ENCODE measurements at places on chromosomes 2 and 18.
A peak's percentile ranks its signal among the peaks of the same experiment; 100 is the strongest.

- no peak for DNase-seq
Observed at GRCh38 chr2:127097471-127097765, 9.5 kb downstream of the BIN1 start.

- DNase-seq = no peak
Observed at GRCh38 chr2:182649316-182649715, 66.7 kb upstream of the DNAJC10 start.

DNA sequence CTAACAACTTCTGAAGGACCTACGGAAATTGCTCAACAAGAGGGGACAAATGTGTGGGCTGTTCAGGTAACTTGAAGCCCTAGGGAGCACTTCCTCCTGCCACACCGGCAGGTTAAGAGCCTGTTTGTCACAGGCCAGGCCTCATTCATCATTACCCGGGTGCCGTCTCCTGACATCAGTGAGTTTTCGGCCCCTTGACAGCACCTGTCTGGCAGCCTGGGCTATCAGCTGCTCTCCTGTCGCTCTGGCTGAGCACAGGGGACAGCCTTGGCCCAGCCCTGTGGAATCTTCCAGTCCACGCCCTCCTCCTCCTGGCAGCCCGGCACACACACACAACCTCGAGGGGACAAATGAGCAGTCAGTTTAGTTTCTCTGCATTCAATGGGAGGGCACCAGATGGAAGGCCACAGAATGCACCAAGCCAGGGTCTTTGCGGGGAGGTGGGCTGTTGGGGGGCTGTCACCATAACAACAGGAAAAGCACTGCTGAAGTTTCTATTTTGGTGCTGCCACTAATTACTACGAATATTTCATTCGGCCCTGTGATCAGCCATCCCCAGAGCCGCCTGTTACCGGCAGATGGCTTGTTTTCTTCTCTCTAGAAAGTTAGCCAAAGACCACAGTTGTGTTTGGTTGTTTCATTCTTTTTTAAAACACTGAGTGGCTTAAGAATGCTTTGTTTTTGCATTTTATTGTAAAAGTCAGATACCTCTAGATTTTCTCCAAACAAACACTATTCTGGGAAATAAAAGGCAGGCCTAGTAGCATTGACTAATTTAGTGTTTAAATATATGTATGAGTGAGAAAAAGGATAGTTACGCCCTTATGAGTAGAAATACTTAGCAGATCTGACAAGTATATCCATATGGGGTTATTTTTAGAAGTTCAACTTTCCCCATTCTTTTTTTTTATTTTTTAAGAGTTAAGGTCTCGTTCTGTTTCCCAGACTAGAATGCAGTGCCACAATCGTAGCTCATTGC lies 189.9 kb upstream of the NDUFV2 start:
- DNase-seq = no peak

GRCh38 chr2:204069804-204070203 lies 133.2 kb downstream of the ICOS start:
- no peak for DNase-seq

DNA sequence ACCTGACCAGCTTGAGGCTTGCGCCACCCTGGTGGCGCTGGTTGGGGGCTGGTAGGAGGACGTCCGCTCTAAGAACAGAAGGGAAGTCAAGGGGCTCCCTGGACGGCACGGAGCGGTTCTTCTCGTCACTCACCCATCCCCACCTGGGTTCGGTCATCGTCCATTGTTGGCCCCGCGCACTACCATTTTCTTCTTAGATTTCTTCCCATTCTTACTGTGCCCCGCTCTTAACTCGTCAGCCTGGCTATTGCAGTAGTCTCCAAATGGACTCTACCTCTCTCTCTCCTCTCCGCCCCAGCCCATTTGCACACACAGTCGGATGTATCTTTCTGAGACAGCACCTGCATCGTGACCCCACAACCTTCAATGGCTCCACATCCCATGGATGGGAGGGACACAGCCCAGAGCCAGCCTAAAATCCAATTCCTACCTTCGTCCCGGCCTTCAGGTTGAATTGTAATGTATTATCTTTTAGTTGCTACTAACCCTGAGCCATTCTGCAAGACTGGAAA lies 814 bp upstream of the RAB1A start:
- no peak for DNase-seq

DNA sequence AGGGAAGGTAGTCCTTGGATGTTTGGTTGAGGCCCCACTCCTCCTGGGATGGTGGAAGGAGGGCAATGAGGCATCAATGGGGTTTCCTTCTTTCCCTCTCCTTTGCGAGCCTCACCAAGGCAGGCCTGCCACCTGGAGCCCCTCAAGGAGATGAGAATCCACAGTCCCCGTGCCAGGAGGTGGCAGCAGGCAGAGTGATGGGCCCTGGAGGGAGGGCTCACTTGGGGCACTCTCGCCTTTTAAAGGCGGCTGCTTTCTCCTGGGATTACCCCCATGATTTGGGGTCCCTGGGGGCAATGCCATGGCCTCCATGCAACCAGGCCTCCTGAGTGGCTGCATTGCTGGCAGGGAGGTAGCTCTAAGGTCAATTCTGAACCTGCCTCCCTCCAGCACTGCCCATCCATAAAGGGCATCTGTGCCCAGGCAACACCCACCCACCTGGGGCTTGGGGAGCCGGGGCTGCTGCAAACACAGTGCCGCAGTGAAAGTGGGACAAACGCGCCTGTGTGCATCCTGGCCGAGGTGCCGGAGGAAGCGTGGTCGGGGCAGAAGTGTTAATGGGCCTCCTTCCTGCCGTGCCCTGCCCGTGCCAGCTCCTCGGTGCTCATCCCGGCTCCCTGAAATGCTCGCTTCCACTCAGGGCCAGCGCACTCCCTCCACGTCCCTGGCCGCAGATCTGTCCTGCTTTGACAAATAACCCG lies 55.9 kb downstream of the ZFP36L2 start:
- no peak for DNase-seq

GRCh38 chr2:65381607-65382051 lies 50.8 kb downstream of the SPRED2 start:
- no peak for DNase-seq

GRCh38 chr2:188664951-188665595 lies 309.1 kb upstream of the COL3A1 start:
- DNase-seq = no peak

DNA sequence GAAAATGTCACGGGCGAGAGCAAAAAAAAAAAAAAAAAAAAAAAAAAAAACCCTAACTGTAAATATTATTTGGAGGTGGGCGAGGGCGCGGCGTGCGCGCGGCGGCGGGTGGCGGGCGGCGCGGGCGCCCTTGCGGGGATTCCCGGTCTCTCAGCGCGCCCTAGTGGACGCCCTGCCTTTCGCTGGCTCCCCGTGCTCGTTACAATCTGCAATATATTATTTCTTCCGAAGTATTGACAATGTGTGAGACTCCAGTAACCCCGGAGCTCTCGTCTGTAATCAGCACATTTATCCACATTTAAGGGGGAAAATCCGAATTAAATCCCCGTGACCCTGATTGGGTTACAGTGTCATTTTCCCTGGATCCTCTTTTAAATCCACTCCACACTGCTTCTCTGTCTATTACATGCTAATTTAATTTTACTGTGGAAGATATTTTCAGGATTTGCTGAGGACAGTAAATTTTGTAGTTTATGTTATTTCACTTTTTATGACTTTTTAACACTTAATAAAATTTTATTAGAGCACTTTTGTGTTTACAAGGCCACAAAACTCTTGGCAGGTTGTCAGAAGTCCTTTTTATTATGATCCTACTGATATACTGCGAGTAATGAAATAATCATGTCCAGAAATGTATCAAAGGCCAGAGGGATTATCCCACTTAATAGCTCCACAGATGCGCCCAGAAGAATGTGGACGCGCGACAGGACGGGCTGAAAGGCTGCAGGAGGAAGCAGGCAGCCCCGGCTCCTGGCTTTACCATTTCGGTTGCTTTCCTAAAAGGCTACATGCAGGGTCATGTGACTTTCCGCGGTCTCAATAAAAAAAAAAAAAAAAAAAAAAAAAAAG lies 369.1 kb downstream of the MTX2 start:
- DNase-seq = peak; percentile 85

- DNase-seq = no peak
Observed at GRCh38 chr2:28414583-28414982, 21.9 kb downstream of the FOSL2 start.

- peak; percentile 10 for DNase-seq
Observed at GRCh38 chr18:35117951-35118411, 76.8 kb downstream of the MAPRE2 start.

GRCh38 chr18:35248429-35248828 lies 7.6 kb downstream of the ZNF397 start:
- DNase-seq = no peak

DNA sequence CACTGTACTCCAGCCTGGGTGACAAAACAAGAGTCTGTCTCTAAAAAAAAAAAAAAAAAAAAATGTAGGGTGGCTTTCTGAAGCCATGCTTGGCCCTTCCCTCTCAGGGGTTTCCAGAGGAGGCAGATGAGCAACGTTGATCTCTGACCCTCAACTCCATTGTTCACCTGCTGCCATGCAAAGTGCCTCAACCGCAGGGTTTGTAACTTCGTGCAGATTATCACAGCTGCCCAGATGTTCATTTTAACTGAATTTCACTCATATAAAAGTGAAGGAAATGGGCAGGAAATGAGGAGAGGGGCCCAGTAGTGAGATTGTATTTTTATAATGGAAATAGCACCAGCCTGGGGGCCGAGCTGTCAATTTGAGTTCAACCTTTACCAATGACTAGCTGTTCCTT lies 14.9 kb upstream of the B3GNT2 start:
- DNase-seq = no peak

DNA sequence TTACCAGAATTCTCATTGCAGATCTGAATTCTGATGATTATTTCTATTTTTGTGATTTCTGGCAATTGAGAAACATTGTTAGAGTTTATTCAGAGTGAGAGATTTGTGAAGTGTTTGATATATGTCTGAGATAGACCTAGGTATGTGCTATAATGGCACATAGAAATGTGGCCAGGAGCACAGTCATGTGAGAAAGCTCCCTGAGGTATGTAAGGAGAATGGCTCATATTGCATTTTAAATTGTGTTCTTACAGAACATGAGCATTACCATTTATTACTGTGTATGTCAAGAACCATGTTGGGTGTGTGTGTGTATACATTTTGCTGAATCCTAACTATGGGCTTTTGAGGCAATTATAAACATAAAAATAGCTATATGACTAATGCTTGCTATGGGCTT lies 101.2 kb downstream of the RAPGEF4 start:
- DNase-seq = no peak

GRCh38 chr2:215615803-215616174 lies 179.9 kb upstream of the FN1 start:
- no peak for DNase-seq
